ENCODE measurements at places on chromosomes 1 and 21.

- peak; percentile 32 for DNase-seq
These were observed 20.7 kb upstream of the LGALS8 start for GRCh38 chr1:236502972-236503639.

- peak; percentile 5 for DNase-seq
These were observed 23.8 kb downstream of the STUM start for GRCh38 chr1:226572325-226572726.

DNA sequence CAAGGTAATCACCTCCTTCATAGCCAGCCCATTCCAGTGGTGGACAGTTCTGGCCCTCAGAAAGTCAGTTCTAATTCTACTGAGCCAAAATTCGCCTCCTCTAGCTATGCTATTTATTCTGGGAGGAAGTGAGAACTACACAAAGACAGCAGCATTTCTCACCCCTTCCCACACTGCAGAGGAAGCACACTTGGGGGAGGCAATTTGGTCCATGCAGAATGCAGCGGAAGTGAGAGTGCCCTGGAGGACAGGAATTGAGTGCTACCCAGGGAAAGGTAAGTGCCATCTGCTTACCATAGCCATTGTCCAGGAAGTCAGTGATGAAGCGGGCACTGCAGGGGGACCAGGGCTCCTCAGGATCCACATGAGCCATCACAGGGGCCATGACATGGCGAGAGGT is 3.7 kb downstream of the ADAMTS4 start:
- no peak for DNase-seq

- DNase-seq, result no peak
These were observed 34.4 kb downstream of the ALPL start for GRCh38 chr1:21543598-21543997.

- DNase-seq, result no peak
These were observed 10.8 kb downstream of the CTTNBP2NL start for GRCh38 chr1:112406771-112407170.

GRCh38 chr1:38291906-38292521 is 245.4 kb upstream of the POU3F1 start:
- no peak for DNase-seq

DNA sequence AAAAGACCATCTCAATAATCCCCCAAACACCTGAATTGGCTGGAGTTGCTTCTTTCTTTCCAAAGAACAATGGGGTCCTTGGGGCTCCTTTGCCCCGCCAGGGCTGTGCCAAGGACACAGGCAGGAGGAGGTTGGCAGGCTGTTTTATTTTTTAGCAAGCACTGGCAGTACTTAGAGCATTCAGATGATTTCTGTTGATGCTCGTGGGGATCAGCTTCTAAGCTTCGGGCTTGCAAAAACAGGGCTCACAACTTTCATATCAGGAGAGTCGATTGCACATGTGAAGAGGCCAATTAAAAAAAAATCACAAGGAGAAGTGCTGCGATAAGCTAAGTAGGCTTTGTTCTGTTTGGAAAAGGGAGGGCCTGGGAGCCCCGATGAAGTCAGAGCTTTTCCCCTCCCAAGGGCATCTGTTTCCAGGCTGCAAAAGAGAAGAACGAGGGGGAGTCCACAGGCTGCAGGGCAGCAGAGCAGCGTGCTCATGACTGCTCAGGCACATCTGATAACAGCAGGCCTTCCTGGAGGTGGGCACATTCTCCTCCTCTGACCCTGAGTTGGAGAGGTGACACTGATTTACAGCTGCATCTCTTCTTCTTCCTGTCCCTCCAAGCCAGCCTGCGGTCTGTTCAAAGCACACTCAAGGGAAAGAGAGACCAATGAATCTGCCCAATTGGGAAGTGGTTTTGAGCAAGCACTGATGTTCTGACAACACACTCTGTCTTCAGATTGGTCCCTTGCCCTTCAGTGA is 27.3 kb upstream of the BCAR3 start:
- peak; percentile 36 for DNase-seq

- no peak for DNase-seq
These were observed 27.4 kb upstream of the HRNR start for GRCh38 chr1:152251391-152251790.

- no peak for DNase-seq
These were observed 685 bp downstream of the RIMKLA start for GRCh38 chr1:42381280-42381673.

DNA sequence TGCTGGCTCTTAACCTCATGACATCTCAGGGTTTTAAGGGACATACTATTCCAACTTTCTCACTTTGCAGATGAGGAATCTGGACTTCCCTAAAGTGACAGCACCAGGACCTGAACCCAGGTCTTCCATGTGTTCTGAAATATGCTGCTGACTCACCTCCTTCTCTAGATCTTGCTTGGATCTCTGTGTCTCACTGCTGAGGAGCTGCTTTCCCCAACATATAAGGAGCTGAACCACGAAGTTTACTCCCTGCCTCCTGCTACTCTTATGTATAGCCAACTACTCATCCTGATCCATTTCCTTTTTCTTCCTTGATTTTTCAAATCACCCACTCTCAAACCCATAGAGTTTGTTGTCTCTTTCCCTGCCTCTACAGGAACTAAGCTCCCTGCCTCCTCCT is 38.2 kb downstream of the ALG14 start:
- DNase-seq, result no peak

DNA sequence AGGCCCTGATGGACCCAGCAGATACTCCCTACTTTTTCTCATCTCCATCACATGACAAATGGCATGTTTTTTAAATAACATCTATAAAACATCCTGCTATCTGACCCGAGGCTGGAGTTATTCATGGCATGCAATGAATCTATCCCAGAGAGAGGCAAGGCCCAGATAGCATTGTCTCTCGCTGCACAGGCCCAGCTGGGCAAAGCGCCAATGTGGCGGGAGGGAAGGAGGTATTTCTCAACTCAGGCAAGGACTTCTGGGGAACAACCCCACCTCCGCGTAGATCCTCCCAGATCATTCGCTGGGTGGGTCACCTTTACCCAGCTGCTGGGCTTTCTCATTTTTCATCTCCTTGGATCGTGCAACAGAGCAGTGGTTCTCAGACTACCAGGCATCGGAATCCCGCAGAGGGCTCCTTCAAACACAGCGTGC is 59.8 kb downstream of the ERG start:
- DNase-seq, result no peak

DNA sequence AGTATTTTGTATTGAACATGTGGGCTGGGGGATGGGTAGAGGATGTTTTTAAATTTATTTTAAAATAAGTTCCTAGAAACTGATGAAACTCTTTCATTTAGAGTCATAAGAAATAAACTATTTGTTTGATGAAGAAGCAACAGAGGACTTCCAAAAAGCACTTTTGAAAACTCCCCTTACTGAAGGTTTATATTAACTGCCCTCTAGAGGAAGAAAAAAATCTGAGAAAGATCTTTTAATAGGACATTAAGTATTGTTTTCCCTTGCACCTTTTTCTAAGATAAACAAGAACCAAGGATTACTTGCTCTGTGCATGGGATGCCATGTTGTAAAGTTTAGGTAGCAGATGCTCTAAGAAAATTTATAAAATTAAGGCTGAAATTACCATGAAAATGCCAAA is 14.1 kb downstream of the DISP1 start:
- no peak for DNase-seq

DNA sequence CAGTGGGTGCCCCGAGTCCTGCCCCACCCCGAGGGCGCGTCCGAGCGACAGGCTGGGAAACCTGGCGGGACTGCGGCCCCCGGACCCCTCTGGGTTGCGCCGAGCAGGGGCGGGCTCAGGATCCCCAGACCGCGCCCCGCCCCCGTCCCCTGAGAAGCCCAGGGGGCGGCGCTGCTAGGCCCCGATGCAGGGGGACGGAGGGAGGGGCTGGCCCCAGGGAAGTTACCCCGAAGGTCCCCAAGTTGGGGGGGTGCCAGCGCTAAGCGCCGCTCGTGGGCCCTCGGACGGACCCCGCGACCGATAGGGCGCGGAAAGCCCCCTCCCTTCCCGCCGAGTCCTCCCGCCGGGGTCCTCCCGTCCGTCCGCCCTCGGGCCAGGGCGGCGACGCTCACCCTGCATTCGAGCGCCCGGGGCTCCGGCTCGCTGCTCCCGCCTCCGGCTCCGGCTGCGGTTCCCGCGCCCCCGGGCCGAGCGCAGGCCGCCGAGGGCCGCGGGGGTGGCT is 414 bp downstream of the GPR153 start:
- no peak for DNase-seq

DNA sequence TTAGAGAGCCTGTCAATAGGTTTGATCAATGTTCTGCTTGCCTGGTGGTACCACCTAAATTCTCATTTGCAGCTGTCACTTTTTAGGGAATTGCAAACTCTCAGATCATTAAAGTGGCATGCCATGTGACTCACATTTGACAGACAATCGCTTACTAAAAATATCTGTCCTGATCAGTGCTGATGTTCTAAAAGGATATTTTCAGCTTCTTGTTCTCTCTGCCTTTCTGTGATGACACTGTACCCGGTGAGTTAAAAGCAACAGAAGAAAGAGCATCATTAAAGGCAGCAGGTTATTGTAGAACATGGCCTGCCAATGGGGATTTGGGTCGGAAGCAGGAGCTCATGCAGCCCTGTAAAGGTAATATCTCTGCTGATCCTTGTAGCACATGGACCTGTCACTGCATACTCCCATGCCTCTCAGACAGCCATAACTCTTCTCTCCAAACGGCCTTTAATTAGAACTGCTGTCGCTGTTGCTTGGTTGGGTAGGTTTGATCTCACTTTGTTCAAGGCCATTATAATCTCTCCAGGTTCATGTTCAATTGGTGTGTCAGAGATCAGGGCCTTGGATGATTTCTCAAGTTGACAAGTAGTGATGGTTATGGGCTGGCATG is 441.3 kb upstream of the DEPDC1 start:
- no peak for DNase-seq

- peak; percentile 35 for DNase-seq
These were observed 14.9 kb downstream of the PDIK1L start for GRCh38 chr1:26126321-26127084.

DNA sequence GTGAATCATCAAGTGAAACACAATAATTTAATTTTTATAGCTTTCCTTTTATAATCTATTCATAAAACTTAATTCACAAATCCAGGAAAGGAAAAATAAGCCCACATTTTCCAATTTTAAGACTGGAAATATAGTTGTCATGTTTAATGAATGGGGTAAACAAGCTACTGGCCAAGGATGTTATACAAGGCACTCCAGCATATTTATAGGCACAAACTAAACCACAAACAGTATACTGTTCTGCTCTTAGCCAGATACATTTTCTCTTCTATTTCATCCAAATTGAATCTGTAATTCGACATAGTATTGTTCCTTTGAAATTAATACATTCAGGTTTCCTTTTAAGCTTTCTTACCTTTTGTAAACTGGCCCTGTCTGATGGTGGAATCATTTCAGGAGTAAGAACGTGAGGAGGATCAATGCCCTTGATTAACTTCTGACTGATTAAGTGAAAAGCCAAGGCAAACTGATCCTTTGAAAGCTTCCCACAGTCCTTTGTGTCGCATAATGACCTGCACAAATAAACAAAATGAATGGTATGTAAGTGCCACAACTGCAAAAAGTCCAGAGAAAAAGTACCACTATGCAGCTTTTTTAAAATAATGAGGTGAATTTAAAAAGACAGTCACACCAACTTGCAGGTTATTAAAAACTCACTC is 74.4 kb downstream of the EPS15 start:
- no peak for DNase-seq

DNA sequence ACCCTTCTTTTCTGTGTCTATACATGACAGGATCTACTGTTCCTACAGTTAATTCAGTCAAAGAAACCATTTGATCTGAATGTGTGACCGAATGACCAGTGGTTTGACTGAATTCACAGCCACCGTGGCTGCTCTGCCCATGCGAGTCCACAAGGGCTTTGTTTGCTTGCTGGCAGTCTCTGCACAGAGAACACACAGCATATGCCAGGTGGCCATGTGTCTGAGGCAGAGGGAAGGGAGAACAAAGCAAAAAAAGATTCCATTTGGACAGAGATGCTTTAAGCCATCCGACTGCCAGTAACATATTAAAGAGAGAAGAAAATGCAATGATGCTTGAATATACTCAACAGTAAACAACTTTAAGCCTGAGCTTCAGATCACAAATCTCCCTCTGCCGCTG is 737.8 kb upstream of the CXADR start:
- peak; percentile 38 for DNase-seq

- no peak for DNase-seq
These were observed 652.4 kb downstream of the PLPP3 start for GRCh38 chr1:55926906-55927471.

- DNase-seq, result peak; percentile 74
These were observed 6.2 kb upstream of the POFUT2 start for GRCh38 chr21:45293726-45294401.

DNA sequence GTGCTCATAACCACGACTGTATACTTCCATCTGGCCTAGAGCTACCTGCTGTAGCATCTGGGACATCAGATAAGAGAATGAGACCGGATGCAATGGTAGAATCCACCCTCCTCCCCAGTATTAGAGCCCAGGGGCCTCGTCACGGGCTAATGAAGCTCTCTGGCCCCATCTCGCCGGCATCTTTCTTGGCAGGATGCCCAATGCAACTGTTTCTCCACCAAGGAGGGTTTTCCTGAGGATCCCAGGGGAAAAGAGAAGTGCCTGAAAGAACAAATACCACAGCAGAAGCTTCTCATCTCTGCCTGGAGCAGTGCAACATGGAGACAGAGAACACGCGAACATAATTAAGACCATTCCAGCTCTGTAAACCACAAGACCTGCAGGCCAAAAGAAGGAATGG is 80.0 kb downstream of the VWA5B1 start:
- DNase-seq, result no peak

GRCh38 chr1:70779571-70779970 is 268.0 kb downstream of the PTGER3 start:
- no peak for DNase-seq

DNA sequence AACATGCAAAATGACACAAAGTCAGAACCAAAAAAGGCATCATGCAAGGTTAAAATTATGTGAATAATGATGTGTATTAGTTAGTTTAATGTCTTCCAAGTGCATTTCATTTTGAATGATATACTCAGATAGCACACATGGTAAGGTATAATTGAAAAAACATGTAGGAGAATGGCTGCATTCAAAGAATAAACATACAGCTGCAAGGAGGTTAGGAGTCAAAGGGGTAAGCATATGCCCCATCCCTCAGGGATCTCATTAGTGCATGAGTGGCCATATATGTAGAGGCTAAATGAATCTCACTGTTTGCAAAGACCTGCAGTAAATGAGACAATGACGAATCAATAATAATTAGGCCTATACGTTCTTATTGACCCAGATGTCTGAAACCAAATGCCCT is 179.7 kb upstream of the HOOK1 start:
- DNase-seq, result no peak

DNA sequence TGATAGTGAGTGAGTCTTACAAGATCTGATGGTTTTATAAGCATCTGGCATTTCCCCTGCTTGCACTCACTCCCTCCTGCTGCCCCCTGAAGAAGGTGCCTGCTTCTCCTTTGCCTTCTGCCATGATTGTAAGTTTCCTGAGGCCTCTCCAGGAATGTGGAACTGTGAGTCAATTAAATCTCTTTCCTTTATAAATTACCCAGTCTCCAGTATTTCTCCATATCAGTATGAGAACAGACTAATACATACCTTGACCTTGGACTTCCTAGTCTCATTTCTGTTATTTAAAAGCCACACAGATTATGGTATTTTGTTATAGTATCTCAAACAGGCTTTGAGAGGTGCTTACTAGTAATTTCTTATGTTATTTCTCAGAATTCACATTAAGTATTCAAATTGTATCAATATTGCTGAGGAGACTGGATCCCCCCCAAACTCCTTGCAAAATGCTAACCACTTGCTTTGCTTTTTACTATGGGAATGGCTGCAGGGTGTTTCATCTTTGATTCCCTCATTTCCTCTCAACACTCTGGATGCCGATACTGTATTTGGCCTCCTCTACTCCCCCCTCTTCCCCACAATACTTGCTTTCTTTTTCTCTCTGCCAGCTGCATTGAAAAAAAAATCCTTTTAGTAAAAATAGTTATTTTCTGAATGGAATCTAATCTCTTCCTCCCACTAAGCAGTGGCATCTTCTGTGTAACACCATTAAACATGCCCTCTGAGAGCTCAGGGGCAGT is 96.9 kb upstream of the WLS start:
- DNase-seq, result no peak

Measured in thyroid gland (tissue), 4 donors.